Neural crest cell (in vitro differentiated cells): ENCODE measurements at places on chromosomes 12 and 14. TPM values are rescaled to one million over a fixed set of nuclear protein-coding genes. Genes with fewer than 3 reads are reported as not detected.

DNA sequence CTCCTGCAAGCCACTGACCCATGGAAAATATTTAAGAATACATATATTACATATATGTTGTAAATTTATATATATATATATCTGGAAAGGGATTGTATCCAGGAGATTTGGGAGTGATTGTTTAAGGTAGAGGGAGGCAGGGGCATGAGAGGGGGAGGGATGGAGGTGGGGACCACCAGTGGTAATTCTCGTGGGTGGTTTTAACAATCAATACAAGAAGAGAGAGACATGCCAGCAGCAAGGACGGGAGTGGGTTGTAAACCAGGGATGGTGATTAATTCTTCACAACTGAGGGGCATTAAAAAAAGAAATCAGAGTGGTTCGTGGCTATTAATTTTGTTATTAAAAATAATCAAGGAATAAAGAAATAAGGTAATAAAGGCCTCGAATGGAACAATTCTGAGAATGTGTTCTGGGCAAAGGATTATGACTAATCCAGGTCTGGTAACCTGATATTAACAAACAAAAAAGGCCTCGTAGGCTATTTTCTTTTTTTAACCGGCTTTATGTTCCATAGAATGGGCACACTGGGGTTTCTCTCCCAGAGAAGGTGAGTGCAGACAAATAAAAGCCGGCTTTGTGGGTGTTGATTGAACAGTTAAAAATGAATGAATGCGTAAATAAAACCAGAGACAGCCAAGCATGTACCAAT, 8.3 kb upstream of the RTL1 start:
- no peak for DNase-seq

DNA sequence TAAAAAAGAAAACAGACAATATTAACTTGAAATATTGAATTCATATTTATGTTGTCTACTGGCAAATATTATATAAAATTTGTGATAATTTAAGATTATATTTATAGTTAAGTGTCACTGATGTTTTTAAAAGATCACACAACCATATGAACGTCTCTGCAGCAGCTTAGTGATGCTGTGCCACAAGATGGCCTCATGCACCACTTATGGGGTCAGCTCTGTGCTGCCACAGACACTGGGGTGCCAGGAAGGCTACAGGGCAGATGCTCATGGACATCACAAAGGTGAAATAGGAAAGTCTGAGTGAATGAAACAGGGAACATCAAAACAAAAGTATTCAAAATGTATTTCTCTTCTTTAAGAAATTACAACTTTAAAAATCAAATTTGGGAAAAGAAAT, 13.1 kb downstream of the ATXN3 start:
- no peak for DNase-seq

C3AR1 gene
- not detected in 2 replicates for total RNA-seq

DNA sequence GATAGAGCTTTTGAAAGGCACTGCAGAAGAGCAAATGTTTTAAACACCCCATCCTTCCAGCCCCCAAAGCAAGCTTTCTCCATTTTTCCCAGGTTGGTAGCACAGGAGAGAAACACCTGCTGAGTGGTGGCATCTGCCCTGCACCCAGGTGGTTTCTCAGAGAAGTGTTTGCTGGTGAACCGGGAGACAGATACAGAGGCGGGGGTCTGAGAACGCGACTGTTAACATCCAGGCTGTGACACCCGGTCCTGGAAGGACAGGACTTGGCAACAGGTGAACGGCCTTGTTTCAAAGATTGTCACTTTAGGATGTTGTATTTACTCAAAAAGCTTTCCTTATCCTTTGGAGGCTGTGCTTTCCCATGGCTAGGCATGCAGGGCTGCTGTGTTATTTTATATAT, 18.5 kb downstream of the MMAB start:
- DNase-seq, result no peak

STRN3 gene
- 37.8 and 38.3 TPM in 2 replicates for total RNA-seq

DNA sequence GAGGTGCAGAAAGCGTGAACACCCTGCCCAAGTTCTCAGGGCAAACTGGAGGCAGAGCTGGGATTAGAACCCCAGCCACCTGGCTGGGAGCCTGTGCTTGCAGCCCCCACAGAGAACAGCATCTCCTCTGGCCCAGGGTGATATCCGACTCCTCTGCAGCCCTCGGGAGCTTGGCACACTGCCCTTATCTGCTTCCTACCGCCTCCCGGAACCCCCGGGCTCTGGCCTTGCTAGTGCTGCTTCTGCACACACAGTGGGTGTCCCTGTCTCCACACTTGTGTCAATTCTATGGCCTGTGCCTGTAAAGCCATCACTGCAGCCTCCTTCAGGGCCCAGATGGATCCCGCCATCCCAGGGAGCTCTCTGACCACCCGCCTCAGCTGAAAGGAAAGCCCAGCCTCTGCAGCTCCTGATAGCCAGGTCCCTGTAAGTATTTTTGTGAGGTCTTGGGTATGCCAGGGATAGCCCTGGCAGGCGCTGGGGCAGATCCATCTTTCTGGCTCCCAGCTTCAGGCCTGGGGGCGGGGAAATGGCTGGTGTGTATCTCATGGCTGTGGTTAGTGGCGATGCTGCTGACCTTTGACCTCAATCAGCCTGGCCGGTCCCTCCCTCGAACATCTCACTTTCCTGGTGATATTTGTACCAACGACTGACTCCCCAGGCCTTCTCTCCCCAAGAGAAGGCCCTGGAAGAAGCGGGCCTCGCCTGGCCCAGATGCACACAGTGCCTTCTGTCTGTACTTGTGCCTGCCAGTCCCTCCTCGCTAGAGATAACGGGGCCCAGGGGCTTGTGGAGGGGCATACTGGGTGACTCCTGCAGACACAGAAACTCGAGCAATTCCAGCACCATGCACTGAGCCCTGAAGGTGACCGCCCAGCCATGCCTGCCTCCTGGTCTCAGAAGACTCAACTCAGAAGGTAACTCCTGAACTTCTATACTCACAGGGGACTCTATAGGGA, 183.8 kb downstream of the CALM1 start:
- no peak for DNase-seq

GRCh38 chr14:70836946-70837345, 27.6 kb upstream of the MAP3K9 start:
- DNase-seq, result no peak
